ENCODE measurements at places on chromosomes 11 and 22.
A peak's percentile ranks its signal among the peaks of the same experiment; 100 is the strongest.

GRCh38 chr11:40986320-40986719, 473.1 kb downstream of the LRRC4C start:
- no peak for DNase-seq

- no peak for DNase-seq
These were observed 7.5 kb upstream of the TPST2 start for GRCh38 chr22:26597480-26597879.

GRCh38 chr11:47372422-47372821, 5.9 kb downstream of the SPI1 start:
- no peak for DNase-seq

- no peak for DNase-seq
These were observed 220.3 kb downstream of the CEP164 start for GRCh38 chr11:117547946-117548345.

GRCh38 chr22:46180370-46181137, 30.2 kb downstream of the PPARA start:
- no peak for DNase-seq

DNA sequence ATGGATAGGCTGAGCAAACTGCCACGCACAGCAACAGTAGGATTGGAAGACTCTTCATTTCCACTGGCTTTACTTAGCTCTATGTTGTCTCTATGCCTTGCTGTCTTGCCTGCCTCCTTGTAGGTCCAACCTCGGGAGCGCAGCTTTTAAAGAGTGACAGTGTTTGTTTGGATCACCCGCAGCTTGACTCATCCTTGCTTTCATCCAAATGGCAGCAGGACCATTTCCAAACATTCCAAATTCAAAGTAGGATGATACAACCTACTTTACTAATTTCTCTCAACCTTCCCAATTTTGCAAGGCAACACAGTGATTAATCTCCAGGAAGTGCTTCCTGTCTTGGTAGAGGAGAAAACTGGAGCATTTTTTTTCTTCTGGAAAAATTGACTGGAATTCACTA, at the start of gene MMP3:
Gene MMP3, minus strand, starts transcription at position 121 of the 400 bp plus-strand sequence. Its CDS starts 63 bp downstream, at position 58.
- peak; percentile 18 for DNase-seq

- DNase-seq = no peak
These were observed 20.0 kb upstream of the LIN7C start for GRCh38 chr11:27526535-27526934.

GRCh38 chr11:111282562-111283075, 15.7 kb upstream of the POU2AF3 start:
- no peak for DNase-seq

DNA sequence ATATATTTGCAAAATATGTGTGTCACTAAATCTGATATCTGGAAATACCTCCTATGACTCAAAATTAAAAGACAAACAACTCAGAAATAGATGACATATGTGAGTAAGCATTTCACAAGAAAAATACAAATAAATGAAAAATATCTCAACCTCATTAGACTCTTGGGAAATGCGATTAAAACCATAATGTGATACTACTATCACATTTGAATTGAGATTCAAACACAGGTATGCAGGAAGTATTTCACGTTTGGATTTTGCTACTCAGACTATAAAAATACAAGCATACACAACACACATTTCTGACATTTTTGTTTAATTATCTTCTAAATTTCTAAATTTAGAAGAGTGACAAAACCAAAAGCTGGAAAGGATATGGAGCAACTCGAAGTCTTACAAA, 811.9 kb upstream of the LRRC4C start:
- DNase-seq = no peak

- DNase-seq = peak; percentile 76
These were observed at the start of gene TCN2 for GRCh38 chr22:30606455-30607299. Gene TCN2 (plus strand): TSS chr22:30607174. CDS start chr22:30607332, 158 bp downstream.

DNA sequence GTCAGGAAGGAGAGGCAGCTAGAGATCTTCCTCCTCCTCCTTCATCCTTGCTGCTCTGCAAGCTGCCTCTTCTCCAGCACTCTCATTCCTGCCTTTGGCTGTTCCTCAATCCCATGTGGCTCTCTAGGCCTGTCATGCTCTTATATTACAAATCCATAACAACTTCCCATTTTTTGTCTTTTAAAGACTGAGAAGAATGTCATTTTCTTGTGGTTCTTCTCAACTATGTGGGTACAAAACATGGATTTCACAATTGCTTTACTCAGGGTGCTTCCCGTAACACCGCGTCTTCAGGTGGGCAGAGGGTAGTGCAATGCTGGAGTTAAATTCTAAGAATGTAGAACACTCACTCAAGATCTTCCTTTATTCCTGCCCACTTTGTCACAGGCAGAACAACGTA, 6.8 kb upstream of the CAT start:
- no peak for DNase-seq

GRCh38 chr11:111957663-111958444, 20.7 kb downstream of the DIXDC1 start:
- DNase-seq = no peak

DNA sequence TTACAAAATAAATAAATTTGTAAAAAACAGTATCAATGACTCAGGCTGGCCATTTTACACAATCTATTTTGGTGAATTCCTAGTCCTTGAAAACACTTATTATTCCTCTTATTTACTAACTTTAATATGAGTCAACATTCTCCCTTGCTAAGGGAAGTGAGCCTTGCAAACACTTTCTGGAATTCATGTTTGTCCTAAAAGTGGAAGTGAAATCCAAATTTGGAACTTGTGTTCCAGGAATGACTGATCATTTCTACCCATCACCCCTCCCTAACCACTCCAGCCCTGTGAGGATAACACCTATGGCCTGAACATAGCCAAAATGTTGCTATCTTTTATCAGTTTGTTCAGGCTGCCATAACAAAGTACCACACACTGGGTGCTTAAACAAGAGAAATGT, 83.1 kb downstream of the OR5AK2 start:
- DNase-seq = peak; percentile 28

All from AG08396 (cell line).